ENCODE measurements at places on chromosomes 1 and 21.

GRCh38 chr1:39344394-39345154 is 140.1 kb downstream of the MACF1 start:
- DNase-seq, result no peak

GRCh38 chr1:222696741-222697140 is 15.6 kb downstream of the AIDA start:
- DNase-seq, result no peak

DNA sequence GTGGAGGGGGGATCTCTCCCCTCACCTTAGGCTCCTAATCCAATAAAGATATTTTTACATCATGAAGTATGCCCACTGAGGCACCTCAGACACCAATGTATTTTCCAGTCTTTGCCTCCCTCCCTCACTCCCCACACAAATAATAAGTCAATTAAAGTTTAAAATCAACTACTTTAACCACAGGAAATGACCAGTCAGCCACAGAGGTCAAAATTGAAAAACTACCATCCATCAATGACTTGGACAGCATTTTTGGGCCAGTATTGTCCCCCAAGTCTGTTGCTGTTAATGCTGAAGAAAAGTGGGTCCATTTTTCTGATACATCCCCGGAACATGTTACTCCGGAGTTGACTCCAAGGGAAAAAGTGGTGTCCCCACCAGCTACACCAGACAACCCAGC is 70.6 kb upstream of the DYNLT5 start:
- DNase-seq, result no peak

GRCh38 chr1:207006914-207007313 is 25.6 kb downstream of the C1orf116 start:
- DNase-seq, result no peak

- no peak for DNase-seq
Observed at GRCh38 chr1:237983496-237983895, 92.8 kb upstream of the ZP4 start.

DNA sequence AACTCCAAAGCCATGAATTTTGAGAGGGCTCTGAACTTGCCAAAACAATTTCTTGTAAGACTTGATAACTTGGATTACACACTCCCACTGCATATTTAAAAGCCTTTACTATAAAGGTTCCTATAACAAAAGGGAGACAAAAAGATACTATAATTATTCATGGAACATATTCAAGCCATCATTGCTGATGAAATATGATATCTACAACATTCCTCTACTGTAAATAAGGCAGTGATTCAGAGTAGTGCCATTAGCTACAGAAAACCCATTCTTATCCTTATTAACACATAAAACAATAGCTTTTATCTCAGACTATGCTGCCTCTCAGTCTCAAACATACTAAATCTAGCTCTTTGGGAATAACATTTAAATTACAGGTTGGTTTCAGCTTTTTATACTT is 675.5 kb upstream of the CXADR start:
- no peak for DNase-seq

- peak; percentile 76 for DNase-seq
Observed at GRCh38 chr1:12142891-12143630, 23.7 kb upstream of the TNFRSF1B start.

DNA sequence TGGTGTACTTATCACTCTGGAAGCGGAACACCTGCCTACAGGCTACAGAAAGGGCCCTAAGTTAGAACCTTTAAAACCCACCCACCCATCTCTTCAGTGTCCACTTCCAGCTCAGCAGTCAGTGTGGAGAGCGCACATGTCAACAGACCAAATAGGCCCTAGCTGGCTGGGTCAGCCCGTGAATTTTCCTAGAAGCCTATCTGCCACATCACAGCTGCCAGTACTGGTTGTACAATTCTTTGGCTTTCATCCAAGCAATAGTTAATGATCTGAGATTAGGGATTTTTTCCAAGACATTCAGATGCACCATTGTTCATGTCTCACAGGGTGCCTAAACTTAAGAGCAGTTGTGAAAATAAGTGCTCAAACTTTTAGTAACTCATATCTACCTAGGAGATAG is 197.1 kb downstream of the KCNK2 start:
- DNase-seq, result no peak

- no peak for DNase-seq
Observed at GRCh38 chr21:37767984-37768383, 148.3 kb downstream of the KCNJ6 start.

- DNase-seq, result no peak
Observed at GRCh38 chr21:35850542-35851103, 209.7 kb downstream of the SETD4 start.

DNA sequence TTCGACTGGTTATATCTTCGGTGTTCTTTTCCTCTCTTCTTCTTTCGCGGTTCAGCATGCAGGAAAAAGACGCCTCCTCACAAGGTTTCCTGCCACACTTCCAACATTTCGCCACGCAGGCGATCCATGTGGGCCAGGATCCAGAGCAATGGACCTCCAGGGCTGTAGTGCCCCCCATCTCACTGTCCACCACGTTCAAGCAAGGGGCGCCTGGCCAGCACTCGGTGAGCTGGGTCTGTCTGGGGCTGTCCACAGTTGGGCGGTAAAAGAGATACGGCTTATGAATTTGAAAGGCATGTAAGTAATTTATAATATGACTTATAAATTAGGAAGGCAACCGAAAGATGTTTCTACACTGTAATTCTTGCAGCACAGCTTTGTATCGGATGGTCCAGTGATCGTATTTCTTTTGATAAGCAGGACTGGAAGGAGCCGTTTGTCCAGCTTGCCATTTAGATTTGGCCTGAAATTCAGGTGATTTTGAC is 334 bp downstream of the CTH start:
- DNase-seq, result no peak

DNA sequence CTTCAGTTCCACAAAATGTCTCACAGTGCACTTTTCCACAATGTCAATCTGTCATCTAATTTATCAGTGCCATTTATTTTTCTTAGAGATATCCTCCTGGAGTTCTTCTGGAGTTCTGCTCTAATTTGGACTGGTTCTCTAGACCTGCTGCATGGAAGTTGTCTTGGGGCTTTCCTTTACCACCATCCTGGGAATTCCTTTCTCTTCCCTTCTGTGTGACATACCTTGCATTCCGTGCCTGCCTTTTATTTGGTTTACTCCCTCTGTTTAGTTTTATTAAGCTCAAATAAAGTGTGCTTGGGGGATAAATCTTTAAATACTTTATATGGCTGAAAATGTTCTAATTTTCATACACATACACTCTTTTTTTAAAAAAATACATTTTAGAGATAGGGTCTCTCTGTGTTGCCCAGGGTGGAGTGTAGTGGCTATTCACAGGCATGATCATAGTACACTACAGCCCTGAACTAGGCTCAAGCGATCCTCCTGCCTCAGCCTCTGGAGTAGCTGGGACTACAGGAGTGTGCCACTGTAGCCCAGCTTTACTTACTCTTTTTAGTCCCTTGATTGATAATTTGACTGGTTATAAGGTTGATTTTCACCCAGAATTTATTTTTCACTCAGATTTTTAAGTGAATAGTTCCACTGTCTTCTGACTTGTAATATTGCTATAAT is 14.4 kb downstream of the MTF2 start:
- no peak for DNase-seq

GRCh38 chr1:29801003-29801402 is 564.7 kb downstream of the PTPRU start:
- no peak for DNase-seq

GRCh38 chr1:228867108-228867950 is 132.1 kb downstream of the RHOU start:
- no peak for DNase-seq

DNA sequence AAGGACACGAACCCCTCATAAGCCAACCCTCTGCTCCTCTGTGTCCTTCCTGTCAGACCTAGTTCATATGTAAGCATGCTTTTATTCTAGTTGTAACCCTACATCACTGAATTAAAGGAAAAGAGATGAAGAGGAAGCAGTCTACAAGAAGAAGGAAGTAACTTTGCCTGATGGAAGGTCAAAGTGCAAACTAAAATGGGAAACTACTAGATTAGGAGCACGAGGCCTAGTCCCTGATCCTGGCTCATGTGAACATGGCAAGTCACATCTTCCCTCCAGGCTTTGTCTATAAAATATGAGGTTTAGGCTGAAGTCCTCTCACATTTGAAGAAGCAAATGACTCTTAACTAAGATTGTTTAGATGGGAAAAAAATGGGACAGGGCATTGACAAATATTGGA is 13.2 kb downstream of the ZMYND12 start:
- peak; percentile 70 for DNase-seq

DNA sequence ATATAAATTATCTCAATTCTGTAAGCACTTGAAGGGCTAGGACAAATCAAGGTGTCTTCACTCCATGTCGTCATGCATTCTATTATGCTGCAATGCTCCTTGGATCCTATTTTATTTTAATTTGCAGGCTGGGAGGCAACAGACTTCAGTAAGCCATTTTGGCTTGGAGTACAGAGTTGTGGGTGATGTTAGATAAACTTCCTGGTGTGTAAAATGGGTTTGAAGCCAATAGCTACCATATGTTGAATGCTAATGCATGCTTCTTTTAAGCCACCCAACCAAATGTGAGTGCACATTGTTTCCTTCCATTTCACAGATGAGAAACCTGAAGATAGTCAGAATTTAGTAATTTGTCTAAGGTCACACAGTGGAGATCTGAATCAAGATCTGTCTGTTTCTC is 482.8 kb downstream of the DISC1 start:
- no peak for DNase-seq

GRCh38 chr1:201652181-201652580 is 113.3 kb downstream of the NAV1 start:
- no peak for DNase-seq

DNA sequence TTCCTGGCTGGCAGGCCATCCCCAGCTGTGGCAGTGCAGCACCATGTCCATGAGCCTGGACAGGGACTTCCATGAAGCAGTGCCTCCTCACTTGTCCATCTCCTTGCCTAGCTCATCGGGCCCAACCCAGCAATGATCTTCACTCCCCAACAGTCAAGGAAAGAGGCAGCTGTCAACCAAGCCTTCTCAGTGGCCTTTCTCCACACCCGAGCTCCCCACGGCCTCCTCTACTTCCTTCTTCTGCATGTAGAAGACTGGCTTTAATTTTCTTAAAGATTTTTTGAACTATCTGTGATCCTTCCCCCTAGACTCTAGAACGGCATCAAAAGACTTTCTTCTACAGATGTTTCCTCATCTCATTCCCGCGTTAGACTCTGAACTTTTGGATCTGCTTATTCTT is 65.5 kb upstream of the COA6 start:
- no peak for DNase-seq

- DNase-seq, result peak; percentile 25
Observed at GRCh38 chr1:59570524-59570923, 244.2 kb upstream of the HOOK1 start.

GRCh38 chr1:228861832-228862180 is 126.5 kb downstream of the RHOU start:
- DNase-seq, result peak; percentile 68

- DNase-seq, result no peak
Observed at GRCh38 chr1:111512132-111512889, 8.9 kb upstream of the ADORA3 start.

DNA sequence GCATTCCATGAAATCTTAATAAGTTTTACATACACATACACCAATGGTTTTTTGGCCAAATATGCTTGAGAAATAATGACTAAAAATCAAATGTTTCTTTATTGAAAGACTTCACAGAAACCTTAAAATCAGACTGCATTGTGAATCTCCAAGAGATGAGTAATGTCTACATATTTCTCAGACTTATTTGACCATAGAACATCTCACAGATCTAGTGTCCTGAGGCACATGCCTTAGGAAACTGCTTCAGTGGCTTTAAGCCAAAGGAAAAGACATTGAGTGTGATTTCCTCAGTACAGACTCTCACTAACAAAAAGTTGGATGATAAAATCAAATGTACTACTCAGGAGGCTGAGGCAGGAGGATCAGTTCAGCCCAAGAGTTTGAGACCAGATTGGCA is 6.2 kb upstream of the C1orf105 start:
- no peak for DNase-seq

GRCh38 chr1:176904057-176904751 is 260.3 kb downstream of the ASTN1 start:
- no peak for DNase-seq

DNA sequence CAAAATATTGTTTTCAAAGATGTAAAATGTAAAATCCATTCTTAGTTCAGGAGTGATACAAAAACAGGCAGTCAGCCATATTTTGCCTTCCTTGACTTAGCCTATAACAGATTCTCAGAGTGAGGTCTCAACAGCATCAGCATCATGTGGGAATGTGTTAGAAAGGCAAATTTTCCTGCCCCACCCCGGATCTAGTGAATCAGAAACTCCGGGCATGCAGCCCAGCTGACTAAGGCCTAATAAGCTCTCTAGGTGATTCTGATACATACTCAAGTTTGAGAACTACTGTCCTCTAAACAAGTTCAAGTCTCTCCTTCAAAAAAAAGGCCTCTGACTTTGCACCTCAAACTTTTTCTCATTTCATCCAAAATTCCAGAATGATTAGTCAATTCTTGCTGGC is 46.9 kb upstream of the PRRC2C start:
- DNase-seq, result no peak

- no peak for DNase-seq
Observed at GRCh38 chr1:19154876-19155275, 55.2 kb downstream of the UBR4 start.

- no peak for DNase-seq
Observed at GRCh38 chr1:10213186-10213705, 2.9 kb downstream of the KIF1B start.

- no peak for DNase-seq
Observed at GRCh38 chr1:107048241-107048640, 8.2 kb upstream of the PRMT6 start.

- DNase-seq, result no peak
Observed at GRCh38 chr1:211468595-211468994, 23.4 kb downstream of the RD3 start.

DNA sequence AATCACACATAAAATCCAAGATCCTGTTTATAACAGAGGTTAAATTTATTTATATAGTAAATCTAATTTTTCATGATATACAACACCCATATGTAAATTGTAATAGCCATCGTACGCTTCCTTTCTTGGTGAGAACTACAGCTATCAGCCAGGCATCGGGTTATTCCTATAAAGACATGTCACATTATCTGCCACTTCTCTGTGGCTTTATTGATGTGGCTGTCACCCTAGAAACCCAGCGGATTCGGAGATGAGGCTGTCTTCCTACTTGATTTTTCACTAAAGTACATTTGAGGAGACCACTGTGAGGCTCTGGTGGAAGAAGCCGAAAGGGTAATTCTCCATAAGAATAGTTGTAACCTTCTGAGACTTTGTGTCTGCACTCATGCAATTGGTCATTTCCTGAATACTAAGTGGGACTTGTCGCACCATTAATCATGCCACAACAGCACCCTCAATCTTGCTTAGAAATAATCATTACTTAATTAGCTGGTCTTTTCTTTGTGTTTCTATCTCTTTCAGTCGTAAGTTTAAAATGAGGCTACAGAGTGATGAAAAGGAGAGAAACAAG is 106.0 kb downstream of the NTNG1 start:
- DNase-seq, result no peak

GRCh38 chr21:14270631-14271030 is 54.7 kb downstream of the RBM11 start:
- DNase-seq, result no peak

GRCh38 chr1:209823143-209824041 is 4.4 kb upstream of the UTP25 start:
- peak; percentile 72 for DNase-seq
